ENCODE measurements at places on chromosomes 1 and 21.

- no peak for DNase-seq
These were observed 82.1 kb downstream of the RRAGC start for GRCh38 chr1:38777464-38777957.

GRCh38 chr1:154348429-154349076 lies 23.2 kb downstream of the ATP8B2 start:
- no peak for DNase-seq

- no peak for DNase-seq
These were observed 52.8 kb downstream of the CAPN2 start for GRCh38 chr1:223765036-223765718.

GRCh38 chr1:193417403-193417802 lies 231.0 kb upstream of the B3GALT2 start:
- DNase-seq: no peak

DNA sequence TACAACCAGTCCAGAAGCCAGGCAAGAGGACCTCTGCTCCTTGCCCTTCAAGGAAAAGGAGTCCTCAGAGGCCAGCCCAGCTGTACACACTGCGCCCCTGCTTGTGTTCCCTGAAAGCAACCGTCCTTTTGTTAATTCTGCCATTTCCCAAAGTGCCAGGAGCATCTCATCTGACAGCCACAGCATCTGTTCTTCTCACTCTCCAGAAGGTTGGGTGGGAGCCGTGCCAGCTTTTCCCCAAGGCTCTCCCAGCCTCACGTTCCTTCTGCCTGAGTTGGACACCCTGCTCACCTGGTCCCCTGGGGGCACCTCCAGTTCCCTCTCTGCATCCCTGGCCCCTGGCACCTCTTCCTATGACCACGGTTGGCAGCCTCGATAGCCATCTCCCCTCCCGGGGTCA lies 10.5 kb upstream of the CNTN2 start:
- DNase-seq: no peak

DNA sequence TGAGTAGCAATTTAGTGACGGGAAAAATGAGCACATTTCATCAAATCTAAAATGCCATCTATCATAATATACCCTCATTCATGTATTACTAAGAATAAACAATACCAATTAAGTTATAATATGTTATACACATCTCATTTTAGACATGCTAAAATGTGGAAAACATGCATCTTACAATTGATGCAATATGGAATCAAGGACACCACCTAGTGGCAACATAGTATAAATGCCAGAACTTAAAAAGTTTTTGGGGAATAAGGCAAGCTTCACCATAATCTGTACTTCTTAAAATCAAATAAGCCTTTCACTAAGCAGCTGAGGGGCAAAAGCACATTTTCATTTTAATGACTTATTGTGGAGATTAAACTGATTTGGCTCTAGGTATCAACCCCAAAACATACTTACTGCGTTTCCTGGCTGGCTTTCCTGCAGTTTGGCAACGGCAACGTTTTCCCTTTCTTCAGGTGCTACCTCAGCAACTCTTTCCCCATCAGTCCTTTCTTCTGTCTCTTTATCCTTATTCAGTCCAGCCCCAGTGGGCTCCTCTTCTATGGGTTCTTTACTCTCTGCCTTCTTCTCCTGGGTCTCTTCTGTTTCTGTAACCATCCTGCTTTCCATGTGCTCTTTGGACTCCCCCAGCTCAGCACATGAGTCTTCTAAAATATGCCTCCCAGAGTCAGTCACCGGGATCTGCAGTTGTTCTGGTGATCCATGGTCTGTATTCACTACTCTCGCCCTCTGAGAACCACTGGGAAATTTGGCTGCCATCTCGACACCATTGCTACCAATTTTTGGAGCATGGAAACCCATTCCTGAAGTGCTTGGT lies 11.4 kb downstream of the SDE2 start:
- no peak for DNase-seq

GRCh38 chr1:12168451-12169160 lies 1.8 kb downstream of the TNFRSF1B start:
- DNase-seq: no peak

DNA sequence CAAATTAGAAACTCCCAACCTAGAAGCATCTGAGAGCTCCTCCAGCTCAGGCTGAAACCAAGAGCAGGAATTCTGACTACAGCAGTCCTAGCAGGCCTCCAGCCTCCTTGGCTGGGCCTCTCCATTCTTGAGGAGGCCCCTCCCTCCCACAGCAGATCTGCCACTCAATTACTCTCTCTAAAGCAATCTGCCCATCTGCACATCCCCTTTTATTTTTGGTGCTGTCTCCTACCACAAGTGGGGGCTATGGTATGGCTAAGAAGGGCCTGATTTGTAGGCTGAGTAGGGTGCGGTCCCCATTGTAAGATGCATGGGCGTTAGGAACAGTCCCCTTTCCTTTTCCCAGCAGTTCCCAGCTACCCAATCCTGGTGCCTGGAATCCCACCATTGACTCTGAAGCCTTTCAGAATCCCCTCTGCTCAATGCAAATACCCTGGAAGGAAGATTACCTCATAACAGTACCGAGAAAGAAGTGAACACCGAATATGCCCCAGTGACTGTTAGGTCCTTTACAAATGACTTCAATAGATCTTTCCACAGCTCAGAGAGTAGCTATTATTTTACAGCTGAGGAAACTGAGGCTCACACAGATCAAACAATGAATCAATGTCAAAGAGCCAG lies 11.6 kb upstream of the TTC39A start:
- no peak for DNase-seq

- DNase-seq: no peak
These were observed 197.7 kb downstream of the SMYD3 start for GRCh38 chr1:246309247-246309884.

GRCh38 chr1:17427696-17428660 lies 11.5 kb downstream of the RCC2 start:
- no peak for DNase-seq

- no peak for DNase-seq
These were observed 29.5 kb upstream of the CLSTN1 start for GRCh38 chr1:9853249-9853595.

DNA sequence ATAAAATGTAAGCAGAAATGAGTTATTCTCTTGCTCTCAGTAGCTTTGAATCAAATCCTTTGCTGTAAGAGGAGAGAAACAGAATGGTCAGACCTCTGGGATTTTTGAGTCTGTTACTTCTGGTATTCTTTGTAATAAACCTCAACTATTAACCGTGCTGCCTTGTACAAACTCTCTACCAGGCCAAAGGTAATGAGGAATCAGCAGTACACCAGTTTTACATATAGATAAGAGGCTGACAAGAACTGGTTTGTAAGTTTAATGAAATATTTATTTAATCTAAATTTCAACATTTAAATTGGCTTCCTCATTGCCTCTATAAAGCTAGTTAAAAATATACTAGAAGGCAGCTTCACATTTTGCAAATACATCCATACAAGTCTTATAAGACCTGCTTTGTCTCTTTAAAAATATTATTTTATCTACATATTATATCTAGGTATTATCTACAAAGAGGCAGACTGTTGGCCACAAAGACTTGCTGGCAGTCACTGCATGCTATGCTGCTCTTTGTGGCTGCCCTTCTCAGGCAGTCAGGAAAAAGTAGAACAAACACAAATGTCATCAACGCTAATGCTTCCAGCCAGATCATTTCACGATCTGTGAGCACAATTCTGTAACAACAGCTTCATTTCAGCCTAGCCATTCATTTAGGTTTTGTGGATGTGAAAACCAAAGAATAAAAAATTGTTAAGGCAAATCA lies 173.0 kb downstream of the GABPA start:
- no peak for DNase-seq

- DNase-seq: no peak
These were observed 171.1 kb downstream of the TOMM20 start for GRCh38 chr1:234957330-234958065.

- DNase-seq: no peak
These were observed 39.3 kb downstream of the FASLG start for GRCh38 chr1:172698224-172698623.

DNA sequence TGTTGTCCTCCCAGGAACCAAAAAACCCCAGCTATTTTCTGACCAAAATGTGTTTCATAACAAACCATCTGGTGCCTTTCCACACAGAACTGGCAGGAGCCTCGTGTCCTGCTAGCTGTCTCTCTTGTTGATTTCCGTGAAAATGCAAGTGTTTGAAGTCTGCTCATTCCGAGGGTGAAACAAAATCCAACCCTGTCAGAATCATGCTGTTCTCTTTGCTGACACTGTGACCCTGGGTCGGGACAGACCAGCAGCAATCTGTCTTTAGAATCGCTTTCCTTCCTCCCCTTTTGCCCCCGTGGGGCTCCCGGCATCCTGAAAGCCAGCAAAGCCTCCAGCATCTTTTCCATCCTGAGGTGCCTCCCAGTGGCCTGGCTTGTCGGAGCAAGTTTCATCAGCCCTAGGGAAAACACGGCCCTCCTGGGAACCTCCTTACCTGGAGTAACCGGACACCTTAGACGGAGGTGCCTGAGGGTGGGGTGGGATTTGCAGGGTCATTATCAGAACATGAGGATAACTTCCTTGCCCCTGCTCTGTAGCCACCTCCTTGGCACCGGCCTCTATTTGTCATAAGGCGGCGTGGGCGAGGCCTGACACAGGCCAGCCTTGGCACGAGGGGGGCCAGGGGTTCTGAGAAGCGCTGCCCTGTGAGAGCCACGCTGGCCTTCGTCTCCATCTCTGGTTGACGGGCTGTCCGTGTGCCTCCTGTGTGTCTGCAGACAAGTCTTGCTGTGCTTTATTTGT lies 24.9 kb downstream of the LDLRAP1 start:
- no peak for DNase-seq

Measured in stimulated activated CD8-positive, alpha-beta memory T cell treated with anti-CD3 and anti-CD28 coated beads, Interleukin-15, amount 100 ng/mL, for 24 hours (primary cell).